Non-pigmented ciliary epithelial cell (primary cell): ENCODE measurements at places on chromosomes 3 and 15.

GRCh38 chr3:110267304-110267845 lies 804.2 kb upstream of the NECTIN3 start:
- DNase-seq: no peak

- DNase-seq: peak; percentile 74
Observed at GRCh38 chr3:188531210-188531609, 377.3 kb downstream of the LPP start.

DNA sequence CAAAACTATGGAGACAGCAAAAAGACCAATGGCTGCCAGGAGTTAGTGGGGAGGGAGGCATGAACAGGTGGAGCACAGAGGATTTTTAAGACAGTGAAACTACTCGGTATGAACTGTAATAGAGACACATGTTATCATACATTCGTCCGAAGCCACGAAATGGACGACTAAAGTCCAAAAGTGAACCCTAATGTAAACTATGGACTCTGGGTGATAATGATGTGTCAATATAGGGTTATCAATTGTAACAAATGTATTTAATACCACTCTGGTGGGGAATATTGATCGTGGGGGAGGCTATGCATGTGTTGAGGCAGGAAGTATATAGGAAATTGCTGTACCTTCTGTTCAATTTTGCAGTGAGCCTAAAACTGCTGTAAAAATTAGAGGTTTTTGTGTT lies 107.0 kb downstream of the CPN2 start:
- DNase-seq: no peak

- DNase-seq: peak; percentile 22
Observed at GRCh38 chr3:136671921-136672320, 80.3 kb downstream of the STAG1 start.

DNA sequence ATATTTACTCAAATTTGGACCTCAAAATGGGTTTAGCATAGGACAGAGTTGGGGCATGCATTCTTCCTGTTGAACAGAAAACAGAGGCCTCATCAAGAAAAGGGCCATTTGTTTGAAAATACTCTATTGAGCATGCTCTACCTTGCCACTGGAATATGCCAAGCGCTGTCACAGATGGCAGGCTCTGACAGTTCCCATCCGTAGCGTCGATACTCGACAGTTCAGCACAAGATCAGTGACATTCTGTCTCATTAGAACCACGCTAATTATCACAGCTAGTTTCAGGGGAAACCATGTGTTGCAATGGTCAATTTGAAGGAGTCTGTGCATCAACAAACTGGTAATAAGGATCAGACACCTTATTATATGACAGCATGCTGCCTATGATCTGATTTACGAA lies 54.5 kb downstream of the SATB1 start:
- no peak for DNase-seq

GRCh38 chr3:58038675-58039292 lies 30.6 kb downstream of the FLNB start:
- no peak for DNase-seq
